ENCODE measurements at places on chromosomes 3 and 15.

- no peak for DNase-seq
These were observed 45.3 kb downstream of the TCF12 start for GRCh38 chr15:56963710-56964109.

- DNase-seq: peak; percentile 31
These were observed 11.2 kb downstream of the CLN6 start for GRCh38 chr15:68218331-68218730.

GRCh38 chr3:190807719-190808375 is 54.6 kb downstream of the GMNC start:
- DNase-seq: no peak

- no peak for DNase-seq
These were observed 3.0 kb upstream of the NGRN start for GRCh38 chr15:90262426-90262825.

- DNase-seq: no peak
These were observed 10.3 kb downstream of the ATG7 start for GRCh38 chr3:11282250-11283138.

- DNase-seq: no peak
These were observed 51.9 kb downstream of the EPHB1 start for GRCh38 chr3:134846911-134847317.

GRCh38 chr3:145063616-145064015 is 1092.0 kb downstream of the DIPK2A start:
- DNase-seq: no peak

DNA sequence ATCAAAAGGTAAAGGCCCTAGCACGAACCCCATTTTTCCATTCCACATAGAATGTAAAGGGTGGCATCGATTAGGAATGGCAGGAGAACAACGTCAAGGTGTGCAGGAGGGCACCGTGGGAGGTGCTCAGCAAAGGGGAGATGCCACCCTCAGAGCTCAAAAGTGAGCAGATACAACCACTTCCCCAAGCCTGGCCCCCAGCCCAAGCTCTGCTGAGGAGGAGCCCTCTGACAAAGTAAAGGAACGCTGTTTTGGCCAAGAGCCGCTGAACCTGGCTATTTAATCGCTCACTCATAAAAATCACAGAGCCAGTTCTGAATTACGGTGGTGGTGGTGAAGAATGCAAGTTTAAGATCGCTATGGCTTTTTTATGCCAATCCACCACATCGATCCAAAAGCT is 12.4 kb downstream of the GNB5 start:
- DNase-seq: no peak

GRCh38 chr3:13115576-13115910 is 42.3 kb upstream of the IQSEC1 start:
- DNase-seq: no peak

- no peak for DNase-seq
These were observed 6.2 kb upstream of the RBMS3 start for GRCh38 chr3:29274667-29275066.

DNA sequence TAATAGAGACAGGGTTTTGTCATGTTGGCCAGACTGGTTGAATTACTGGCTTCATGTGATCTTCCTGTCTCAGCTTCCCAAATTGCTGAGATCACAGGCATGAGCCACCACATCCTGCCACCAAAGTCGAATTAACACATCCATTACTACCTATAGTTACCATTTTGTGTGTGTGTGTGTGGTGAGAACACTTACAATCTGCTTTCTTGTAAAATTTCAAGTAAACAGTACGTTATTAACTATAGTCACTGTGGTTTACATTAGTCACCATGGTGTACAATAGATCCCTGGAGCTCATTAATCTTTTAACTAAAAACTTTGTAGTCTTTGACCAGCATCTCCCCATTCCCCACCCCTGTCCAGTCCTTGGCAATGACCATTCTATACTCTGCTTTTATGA is 270.0 kb downstream of the NAALADL2 start:
- DNase-seq: no peak

- peak; percentile 53 for DNase-seq
These were observed 61.0 kb downstream of the IQSEC1 start for GRCh38 chr3:13012221-13012691.

- no peak for DNase-seq
These were observed 231.0 kb downstream of the ITPR1 start for GRCh38 chr3:4724051-4724629.

GRCh38 chr3:148230473-148230872 is 467.2 kb upstream of the AGTR1 start:
- no peak for DNase-seq

DNA sequence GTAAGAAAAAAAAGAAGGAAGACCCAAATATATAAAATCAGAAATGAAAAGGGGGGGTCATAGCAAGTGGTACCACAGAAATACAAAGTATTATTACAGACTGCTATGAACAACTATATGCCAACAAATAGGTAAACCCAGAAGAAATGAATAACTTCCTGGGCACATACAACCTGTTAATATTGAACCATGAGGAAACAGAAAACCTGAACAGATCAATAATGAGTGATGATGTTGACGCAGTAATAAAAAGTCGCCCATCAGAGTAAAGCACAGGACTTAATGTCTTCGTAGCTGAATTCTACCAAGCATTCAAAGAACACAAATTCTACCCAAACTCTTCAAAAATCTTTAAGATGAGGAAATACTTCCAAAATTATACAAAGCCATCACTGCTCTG is 921.6 kb upstream of the SEMA6D start:
- no peak for DNase-seq

DNA sequence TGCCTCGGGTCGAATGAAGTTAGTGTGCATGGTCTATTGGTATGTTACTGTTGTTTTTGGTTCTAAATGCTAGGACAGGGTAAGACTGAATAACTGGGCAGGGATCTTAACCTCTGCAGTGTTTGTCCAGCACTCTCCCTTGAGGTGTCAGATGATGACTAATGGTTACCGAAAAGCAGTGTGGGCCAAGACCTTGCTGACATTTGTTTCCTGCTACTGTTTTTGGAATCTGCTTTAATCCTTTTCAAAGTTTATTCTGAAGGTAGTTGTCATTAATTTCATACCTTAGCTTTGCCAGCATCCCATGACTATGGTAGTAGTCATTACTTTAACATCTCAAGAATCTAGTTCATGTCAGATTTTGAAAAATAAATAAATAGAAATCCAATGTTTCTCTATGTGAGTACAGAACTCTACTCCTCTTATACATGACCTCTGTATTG is 117.0 kb downstream of the P3H2 start:
- DNase-seq: no peak

- DNase-seq: peak; percentile 95
These were observed at the start of gene SNAPC5 for GRCh38 chr15:66497502-66498455. SNAPC5 (minus strand) TSS chr15:66497762; CDS start chr15:66497731, 31 bp downstream.

DNA sequence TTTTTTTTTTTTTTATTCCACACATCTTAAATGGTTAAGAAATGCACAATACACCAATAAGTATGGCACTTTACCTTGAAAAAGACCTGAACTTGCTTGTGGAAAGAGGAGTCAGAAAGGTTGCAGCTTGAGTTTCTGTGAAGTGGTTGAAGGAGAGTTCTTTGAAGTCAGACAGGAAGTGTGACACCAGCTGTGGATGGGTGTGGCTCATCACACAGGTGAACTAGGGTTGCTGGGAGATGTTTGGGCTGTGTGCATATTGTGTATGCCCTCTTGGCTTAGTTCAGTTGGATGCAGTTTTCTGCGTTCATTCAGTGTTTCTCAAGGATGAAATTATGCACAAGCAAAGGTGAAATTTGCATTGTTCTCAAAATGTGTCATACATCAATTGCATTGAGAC is 6.3 kb downstream of the AEN start:
- DNase-seq: peak; percentile 51

- no peak for DNase-seq
These were observed 170.4 kb downstream of the P3H2 start for GRCh38 chr3:189950258-189950657.

All from activated naive CD4-positive, alpha-beta T cell treated with anti-CD3 and anti-CD28 coated beads, Interleukin-2, amount 50 U/mL, for 72 hours (primary cell).